Stimulated activated CD4-positive, alpha-beta T cell treated with anti-CD3 and anti-CD28 coated beads, Interleukin-15, amount 100 ng/mL, for 24 hours (primary cell): ENCODE measurements at places on chromosomes 2 and 18.

GRCh38 chr18:5513947-5514346 is 29.9 kb downstream of the EPB41L3 start:
- DNase-seq, result no peak

DNA sequence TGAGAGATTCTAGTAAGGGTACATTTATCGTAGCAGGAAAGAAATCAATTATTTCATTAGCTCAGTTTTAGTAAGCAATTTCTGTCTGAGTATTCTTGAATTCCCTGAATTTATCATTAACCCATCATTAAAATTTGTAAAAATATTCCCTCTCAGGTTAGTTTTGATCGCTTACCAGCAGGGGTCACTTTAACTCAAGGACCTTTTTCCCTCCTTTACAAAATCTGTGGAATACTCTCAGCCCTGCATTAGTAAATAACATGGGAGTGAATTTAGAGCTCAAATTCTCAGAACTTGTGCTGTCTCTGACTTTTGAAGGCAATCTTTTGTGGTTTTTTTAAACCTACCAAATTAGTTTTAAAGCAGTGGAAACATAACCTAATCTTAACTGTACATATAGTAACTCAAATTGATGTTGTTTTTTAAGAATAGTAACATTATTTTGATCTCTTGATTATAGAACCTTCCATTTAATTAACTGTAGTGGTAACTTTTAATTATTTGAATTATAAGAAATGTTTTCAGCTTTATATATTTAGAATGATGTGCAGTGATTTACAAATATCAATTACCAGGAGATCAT is 97.2 kb downstream of the AGPS start:
- no peak for DNase-seq

DNA sequence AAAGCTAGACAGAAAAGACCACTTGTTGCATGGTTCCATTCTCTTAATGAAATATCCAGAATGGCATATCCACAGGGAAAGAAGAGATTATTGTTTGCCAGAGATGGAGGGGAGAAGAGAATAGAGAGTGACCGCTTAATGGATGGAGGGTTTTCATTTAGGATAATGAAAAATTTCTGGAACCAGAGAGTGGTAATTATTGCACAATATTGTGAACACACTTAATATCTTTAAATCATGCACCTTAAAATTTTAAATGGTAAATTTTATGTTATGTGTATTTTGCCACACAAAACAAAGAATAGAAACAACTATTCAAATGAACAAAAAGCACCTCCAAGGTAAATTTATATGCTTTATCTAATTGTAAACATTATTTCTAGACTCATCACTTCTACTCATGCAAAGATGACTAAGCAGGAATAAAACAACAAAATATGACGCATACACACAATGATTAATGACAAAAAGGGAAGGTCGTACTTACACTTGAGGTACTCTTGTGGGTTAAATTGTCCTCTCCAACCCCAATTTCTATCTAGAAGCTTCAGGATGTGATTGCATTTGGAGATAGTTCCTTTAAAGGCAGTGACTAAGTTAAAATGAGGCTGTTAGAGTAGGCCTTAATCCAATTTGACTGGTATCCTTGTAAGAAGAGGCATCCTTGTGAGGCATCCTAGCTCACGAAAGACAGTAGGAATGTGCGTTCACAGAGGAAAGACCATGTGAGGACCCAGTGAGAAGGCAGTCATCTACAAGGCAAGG is 18.7 kb upstream of the DHRS9 start:
- DNase-seq, result no peak

DNA sequence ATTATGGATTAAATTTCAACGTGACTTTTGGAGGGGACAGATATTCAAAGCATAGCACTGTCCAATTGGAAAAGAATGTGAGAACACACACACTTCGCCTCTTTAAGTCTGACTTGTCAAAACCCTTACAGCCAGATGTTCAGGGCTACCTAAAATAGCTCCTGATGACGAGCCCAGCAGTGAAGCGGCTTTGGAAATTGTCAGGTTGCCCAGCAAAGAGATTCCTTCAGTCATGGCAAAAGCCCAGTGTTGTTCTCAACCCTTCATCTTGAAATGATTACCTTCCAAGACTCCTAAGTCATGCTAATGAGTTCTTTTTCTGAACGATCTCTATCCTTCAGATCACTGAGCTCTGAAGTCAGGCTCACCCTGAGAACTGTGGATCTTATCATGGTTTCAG is 436.6 kb downstream of the LRATD1 start:
- DNase-seq, result no peak
